ENCODE measurements at places on chromosomes 16 and 17.

DNA sequence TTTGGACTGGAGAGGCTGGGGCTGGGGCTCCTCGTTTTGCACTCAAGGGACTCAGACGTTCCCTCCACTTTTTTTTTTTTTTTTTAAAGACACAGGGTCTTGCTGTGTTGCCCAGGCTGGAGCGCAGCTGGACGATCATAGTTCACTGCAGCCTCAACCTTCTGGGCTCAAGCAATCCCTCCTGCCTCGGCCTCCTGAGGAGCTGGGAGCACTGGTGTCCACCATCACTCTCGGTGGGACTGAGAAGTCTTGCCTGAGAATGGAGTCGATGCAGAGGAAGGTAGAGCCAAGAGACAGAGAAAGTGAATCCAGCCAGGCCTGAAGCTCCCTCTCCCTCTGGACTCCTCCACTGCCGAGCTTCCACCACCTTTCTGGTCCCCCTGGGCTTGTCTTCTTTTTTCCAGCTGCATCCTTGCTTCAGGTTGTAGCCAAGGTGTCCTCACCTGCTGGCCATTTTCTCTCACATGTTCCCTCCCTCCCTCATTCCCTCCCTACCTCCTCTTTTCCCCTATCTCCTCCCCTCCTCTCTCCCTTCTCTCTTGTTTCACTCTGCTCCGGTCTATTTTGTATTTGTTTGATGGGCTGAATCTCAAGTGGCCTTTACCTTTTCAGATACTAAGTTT lies 233.8 kb downstream of the SNX29 start:
- no peak for DNase-seq

- DNase-seq, result no peak
Measured at GRCh38 chr17:33596899-33597298, 303.8 kb upstream of the ASIC2 start.

GRCh38 chr17:57456622-57457021 lies 200.3 kb downstream of the MSI2 start:
- no peak for DNase-seq

GRCh38 chr17:64028874-64029464 lies 8.5 kb upstream of the ICAM2 start:
- DNase-seq, result no peak

- DNase-seq, result no peak
Measured at GRCh38 chr16:30802936-30803335, 15.9 kb upstream of the ZNF629 start.

DNA sequence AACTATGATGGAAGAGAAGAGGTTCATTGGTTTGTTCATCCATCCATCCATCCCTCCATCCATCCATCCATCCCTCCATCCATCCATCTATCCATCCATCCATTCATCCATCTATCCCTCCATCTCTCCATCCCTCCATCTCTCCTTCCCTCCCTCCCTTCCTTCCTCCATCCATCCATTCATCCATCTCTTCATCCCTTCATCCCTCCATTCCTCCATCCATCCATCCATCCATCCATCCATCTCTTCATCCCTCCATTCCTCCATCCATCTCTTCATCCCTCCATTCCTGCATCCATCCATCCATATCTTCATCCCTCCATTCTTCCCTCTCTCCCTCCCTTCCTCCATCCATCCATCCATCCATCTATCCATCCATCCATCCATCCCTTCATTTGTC lies 10.0 kb upstream of the PPL start:
- DNase-seq, result no peak

- DNase-seq, result no peak
Measured at GRCh38 chr17:81012574-81013447, 21.2 kb downstream of the CHMP6 start.

DNA sequence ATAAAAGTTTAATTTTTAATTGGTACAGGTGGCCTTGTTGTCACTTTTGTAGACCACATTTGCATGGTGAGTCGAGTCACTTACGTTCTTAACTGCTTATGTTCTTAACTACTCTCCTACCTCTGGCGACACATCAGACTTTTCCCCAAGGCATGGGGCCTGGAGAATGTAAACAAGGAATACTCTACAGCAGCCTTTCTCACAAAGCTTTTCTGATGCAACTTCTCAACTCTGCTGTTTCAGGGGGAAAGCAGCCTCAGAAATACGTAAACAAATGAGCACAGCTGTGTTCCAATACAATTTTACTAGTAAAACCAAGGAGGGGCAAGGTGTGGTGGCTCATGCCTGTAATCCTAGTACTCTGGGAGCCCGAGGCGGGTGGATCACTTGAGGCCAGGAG lies 6.9 kb downstream of the KARS1 start:
- no peak for DNase-seq

DNA sequence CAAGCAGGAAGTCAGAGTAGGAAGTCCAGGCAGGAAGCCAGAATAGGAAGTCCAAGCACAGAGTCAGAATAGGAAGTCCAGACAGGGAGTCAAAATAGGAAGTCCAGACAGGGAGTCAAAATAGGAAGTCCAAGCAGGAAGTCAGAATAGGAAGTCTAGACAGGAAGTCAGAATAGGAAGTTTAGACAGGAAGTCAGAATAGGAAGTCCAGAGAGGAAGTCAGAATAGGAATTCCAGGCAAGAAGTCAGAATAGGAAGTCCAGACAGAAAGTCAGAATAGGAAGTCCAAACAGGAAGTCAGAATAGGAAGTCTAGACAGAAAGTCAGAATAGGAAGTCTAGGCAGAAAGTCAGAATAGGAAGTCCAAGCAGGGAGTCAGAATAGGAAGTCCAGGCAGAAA lies 105.3 kb upstream of the C16orf82 start:
- no peak for DNase-seq

DNA sequence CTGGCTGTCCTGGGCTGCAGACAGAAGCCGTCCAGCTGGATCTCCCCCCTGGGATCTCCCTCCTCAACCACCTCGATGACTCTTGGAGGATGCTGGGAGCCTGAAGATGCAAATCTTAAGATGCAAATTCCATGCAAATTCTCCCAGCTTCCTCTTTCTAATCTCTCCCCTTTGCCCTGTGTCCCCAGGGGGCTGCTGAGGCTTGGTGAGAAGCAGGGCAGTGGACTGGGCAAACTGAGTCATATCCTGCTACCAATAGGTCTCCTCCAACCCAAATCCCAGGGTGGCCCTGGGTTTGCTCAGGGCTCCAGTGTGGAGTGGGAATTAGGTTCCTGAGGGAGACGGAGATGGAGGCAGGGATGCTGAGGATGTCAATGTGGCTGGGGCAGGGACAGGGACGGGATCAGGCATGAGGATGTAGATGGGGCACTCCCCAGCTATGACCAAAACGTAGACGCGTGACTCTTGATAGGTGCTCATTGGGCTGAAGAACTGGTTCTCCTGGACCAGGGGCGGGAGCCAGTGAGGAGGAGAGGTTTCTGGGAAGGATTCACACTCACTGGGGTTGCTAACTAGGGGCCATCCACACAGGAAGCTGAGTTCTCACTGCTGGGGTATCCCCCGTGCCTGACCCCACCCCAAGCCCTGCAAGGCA lies 3.6 kb upstream of the ALOX12B start:
- DNase-seq, result peak; percentile 73

- no peak for DNase-seq
Measured at GRCh38 chr16:50244504-50245416, 21.6 kb upstream of the ADCY7 start.

GRCh38 chr17:79950306-79950705 lies 85.4 kb downstream of the TBC1D16 start:
- peak; percentile 53 for DNase-seq

DNA sequence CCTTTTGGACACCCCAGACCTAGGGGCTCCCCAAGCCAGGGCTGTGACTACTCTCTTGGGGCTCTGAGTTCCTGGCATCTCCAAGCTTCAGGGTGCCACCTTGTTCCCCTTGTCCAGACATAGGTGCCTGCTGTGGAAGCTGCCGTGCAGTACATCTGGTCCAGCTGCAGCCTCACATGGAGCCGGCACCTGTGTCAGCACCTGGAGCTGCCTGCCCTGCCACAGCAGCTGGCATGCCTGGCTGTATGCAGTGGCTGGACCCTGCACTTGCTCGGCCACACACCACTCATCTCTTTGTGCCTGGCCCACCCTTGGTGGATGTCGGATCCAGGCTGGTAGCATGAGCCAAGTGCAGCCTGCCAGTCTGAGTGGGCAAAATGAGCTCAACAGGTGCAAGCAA lies 775.8 kb downstream of the CDH11 start:
- DNase-seq, result no peak
